HFFc6 (cell line): ENCODE measurements at places on chromosomes 6 and 20. TPM values are rescaled to one million over a fixed set of nuclear protein-coding genes. Genes with fewer than 3 reads are reported as not detected.
A peak's percentile ranks its signal among the peaks of the same experiment; 100 is the strongest.

CRISP3 gene
- not detected in 3 replicates for total RNA-seq

MYH7B gene
- total RNA-seq = 0.07 to 0.10 TPM in 2 of 3 replicates, not detected in the other

NKX2-2 gene
- 0.35 TPM in 1 of 3 replicates, not detected in the others for total RNA-seq

ZSCAN16 gene
- 1.6 and 1.7 TPM in 2 replicates for total RNA-seq

C20orf144 gene
- 0.13 to 0.23 TPM (median 0.19 TPM) in 3 replicates for total RNA-seq

BPIFB4 gene
- total RNA-seq = not detected in 3 replicates

MLIP gene
- total RNA-seq = not detected in 3 replicates

IRF4 gene
- total RNA-seq = not detected in 3 replicates

DST gene
- total RNA-seq = 252 to 348 TPM (median 306 TPM) in 3 replicates

BMP2 gene
- 0.05 TPM in 1 of 3 replicates, not detected in the others for total RNA-seq

DNA sequence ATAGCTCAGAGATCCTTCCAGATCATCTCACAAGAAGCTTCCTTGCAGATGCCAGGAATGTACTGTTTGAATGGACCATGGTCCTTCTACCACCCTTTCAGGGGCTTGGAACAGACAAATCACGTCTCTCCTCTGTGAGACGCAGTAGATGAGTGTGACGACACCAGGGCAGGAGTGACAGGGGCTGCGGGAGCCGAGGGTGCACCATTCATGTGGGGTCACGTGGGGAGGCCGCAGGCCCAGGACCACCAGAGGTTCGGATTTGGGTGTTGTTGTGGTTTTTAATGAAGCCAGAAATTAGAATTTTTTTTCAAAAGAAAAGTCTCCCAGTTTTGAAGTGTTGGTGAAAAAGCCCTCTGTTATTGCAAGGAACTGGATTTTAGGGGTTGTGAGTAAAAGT is 79.2 kb downstream of the PREX1 start:
- no peak overlapping the region for H3K4me3 ChIP-seq
- DNase-seq = no peak
- no peaks in the 10 kb centered on the region for H3K4me1 ChIP-seq
- no peak overlapping the region for H3K27ac ChIP-seq
- no peaks in the 10 kb centered on the region for H3K36me3 ChIP-seq
- H3K27me3 ChIP-seq = peaks cover 9% of the 10 kb centered on the region

DNA sequence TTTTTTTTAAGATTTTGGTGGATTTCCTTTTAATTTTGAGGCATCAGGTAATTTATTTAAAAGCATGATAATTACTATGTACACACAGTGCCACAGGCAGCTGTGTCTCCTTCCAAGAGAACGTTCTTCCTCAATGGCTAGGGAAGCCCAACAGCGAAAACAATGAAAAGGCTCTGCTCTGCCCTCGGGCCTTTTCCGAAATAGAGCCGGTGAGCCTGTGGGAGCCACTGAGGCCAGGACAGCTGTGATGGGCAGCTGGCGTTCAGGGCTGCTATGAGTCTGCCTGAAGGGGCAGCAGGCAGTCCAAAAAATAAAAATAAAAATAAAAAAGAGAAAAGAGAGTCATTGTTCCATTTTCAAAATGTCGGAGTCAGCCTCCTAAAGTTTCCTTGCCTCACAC is 443.8 kb downstream of the KIF16B start:
- H3K27me3 ChIP-seq = no peaks in the 10 kb centered on the region
- no peak for DNase-seq
- no peak overlapping the region for H3K4me3 ChIP-seq
- no peaks in the 10 kb centered on the region for H3K4me1 ChIP-seq
- no peaks in the 10 kb centered on the region for H3K36me3 ChIP-seq
- H3K27ac ChIP-seq = no peak overlapping the region

DNA sequence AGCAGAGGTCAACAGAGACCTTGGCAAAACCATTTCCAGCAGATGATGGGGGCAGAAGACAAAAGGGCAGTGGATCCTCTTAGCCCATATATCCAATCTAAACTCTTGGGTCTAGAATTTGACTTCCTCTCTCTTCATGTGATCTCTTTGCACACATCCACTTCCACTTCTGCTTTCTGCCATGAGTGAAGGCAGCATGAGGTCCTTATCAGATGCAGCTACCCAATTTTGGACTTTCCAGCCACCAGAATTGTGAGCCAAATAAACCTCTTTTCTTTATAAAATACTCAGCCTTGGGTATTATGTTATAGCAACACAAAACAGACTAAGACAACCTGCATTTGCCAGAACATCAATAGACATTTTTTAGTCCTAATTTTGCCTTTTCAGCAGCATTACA is 191.6 kb downstream of the ADAT2 start:
- H3K36me3 ChIP-seq = 0 out of 2 replicates have a peak, but pooled peaks cover 4% of the 10 kb centered on the region
- no peak for DNase-seq
- H3K27ac ChIP-seq = no peak overlapping the region
- H3K4me1 ChIP-seq = peaks cover 8% of the 10 kb centered on the region
- H3K4me3 ChIP-seq = no peak overlapping the region

DNA sequence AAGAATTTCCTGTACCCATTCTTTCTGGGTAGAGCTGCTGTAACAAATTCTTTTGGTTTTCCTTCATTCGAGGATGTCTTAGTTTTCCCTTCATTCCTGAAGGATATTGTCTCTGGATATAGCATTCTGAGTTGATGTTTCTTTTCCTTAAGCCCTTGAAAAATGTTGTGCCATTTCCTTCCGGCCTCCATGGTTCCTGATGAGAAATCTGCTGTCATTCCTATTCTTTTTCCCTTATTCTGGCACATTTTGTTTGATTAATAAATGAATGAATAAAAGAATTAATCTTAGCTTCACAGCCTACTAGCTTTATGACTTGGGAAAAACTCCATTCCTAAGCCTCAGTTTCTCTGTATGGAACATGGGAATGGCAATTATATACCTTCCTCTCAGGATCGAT is 173.1 kb downstream of the EYA2 start:
- H3K4me1 ChIP-seq = peaks cover 6% of the 10 kb centered on the region
- peaks cover 19% of the 10 kb centered on the region for H3K36me3 ChIP-seq
- DNase-seq = no peak
- H3K4me3 ChIP-seq = no peak overlapping the region
- peaks cover 7% of the 10 kb centered on the region for H3K27me3 ChIP-seq
- H3K27ac ChIP-seq = no peak overlapping the region

- H3K27ac ChIP-seq = no peak overlapping the region
- H3K4me1 ChIP-seq = no peaks in the 10 kb centered on the region
- H3K36me3 ChIP-seq = no peaks in the 10 kb centered on the region
Measured at GRCh38 chr6:127164036-127164435, 45.6 kb downstream of the RSPO3 start.

DNA sequence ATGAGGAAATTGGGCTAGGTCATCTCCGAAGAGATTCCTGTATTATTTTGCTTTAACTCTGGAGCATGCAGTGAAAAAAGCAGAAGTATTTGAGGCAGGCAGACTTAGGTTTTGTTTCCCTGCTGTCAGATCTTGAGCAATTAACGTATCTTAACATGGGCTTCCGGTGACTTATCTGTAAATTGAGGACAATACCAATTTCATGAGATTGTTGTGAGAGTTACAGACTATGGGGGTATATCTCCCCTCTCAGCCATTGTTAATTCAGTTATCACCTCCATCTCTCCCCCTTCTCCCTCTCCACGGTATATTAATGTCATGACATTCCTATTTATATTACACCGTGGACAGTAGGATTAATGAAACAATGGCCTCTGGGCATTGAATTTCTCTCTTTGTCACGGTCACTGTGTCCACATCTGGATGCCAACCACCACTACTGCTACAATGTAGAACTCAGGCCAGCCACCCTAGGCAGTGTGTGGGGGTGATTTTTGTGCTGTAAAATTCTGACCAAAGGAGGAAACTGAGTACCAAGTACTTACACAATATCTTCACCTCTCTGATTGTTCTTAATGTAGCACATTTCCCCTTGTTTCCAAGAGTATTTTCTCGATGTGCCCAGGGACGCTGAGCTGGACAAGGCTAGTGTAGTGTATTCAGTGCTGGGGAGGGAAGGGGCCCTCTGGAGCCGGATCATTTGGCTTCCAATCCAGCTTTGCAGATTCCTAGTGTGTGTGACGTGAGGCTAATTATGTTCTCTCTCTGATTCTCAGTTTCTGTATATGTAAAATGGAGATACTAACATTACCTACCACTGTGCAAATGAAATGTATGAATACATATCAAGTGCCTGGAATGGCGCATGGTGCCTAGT is 77.2 kb downstream of the GCNT2 start:
- H3K4me3 ChIP-seq = no peak overlapping the region; the same call in 1 of the 2 replicates
- H3K36me3 ChIP-seq = no peaks in the 10 kb centered on the region
- DNase-seq = no peak
- no peak overlapping the region; the same call in 1 of the 2 replicates for H3K27ac ChIP-seq
- peaks cover 52% of the 10 kb centered on the region for H3K4me1 ChIP-seq

DNA sequence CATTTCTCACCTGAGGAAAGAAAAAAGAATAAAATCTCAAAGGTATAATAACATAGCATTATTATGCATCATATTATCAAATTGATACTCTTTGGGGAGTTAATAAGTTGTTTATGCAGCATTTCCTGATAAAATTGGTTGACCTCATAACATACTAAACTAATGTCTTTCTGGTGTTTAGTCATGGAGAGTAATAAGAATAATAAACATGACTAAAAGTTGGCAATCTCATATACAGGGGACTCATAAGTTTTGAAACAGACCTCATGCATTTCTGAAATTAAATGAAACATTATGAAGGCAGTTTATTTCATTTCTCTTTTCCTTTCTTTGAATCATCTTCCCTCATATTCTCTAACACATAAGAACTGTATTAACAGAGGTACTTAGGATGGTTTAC is 60.5 kb upstream of the PRDM1 start:
- DNase-seq = no peak
- no peaks in the 10 kb centered on the region for H3K36me3 ChIP-seq
- H3K27ac ChIP-seq = 0 out of 2 replicates have a peak overlapping the region, but pooled peaks have one; percentile 21
- peaks cover 32% of the 10 kb centered on the region for H3K4me1 ChIP-seq
- H3K4me3 ChIP-seq = no peak overlapping the region

GRCh38 chr6:156720691-156721685 is 56.2 kb upstream of the ARID1B start:
- no peaks in the 10 kb centered on the region for H3K36me3 ChIP-seq
- H3K27me3 ChIP-seq = peaks cover under 1% of the 10 kb centered on the region
- peak overlapping the region; percentile 68 for H3K27ac ChIP-seq
- no peak for DNase-seq

DNA sequence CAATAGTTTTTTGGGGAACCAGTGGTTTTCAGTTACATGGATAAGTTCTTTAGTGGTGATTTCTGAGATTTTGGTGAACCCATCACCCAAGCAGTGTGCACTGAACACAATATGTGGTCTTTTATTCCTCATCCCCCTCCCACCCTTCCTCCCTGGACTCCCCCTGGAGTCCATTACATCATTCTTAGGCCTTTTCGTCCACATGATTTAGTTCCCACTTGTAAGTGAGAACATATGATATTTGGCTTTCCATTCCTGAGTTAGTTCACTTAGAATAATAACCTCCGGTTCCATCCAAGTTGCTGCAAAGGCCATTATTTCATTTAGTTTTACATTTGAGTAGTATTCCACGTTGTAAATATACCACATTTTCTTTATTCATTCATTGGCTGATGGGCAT is 28.3 kb downstream of the RPP40 start:
- no peak overlapping the region for H3K27ac ChIP-seq
- H3K36me3 ChIP-seq = peaks cover 16% of the 10 kb centered on the region
- peaks cover 17% of the 10 kb centered on the region; the same call in 1 of the 2 replicates for H3K4me1 ChIP-seq
- no peak for DNase-seq
- no peak overlapping the region for H3K4me3 ChIP-seq

- H3K27ac ChIP-seq = no peak within 1 kb of the TSS
- DNase-seq = no peak
- H3K4me3 ChIP-seq = no peak within 1 kb of the TSS
- no peaks in the 10 kb centered on the region for H3K36me3 ChIP-seq
Measured at GRCh38 chr20:64164123-64164836, at the start of gene MYT1. Gene MYT1, plus strand, starts transcription at chr20:64164452. Its CDS starts 34,410 bp downstream, at chr20:64198862.

DNA sequence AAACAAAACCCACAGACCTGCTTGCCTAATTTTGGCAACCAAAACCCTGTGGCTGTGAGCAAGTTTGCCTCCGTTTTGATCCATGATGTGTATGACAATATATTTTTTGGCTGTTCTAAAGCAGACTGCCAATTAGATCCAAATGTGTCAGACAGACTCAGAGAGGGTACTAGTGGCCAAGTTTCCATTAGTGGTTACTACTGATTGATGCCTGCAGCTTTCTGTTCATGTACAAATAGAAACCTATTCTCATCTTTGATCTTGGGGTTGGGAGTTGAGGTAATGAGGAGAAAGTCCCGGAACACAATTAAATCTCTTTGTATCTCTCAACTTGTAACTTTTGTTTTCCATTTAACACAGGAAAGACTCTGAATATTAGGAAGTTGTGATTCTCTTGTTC is 100.9 kb downstream of the RNF144B start:
- peaks cover 5% of the 10 kb centered on the region for H3K27me3 ChIP-seq
- no peak overlapping the region for H3K27ac ChIP-seq
- DNase-seq = no peak
- no peaks in the 10 kb centered on the region for H3K36me3 ChIP-seq
- H3K4me1 ChIP-seq = peaks cover 13% of the 10 kb centered on the region
- no peak overlapping the region for H3K4me3 ChIP-seq

DNA sequence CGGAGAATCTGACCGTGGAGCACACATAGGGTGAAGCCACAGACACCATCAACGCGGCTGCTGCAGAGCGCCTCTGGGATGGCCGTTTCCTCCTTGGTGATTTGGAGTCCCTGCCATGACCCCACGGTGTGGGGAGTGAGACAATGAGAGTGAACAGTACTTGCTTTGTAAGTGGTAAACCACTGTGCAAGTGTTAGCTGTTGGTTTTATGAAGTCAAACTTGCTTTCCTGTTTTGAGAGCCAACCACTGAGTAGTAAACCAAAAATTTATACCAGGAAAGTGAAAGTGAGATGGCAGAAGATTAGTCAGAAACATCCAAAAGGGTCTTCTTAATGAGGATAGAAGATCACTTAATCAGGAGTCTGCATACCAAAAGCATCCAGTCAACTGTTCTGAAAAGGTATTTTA is 160.7 kb downstream of the FOXC1 start:
- no peak overlapping the region for H3K4me3 ChIP-seq
- H3K36me3 ChIP-seq = no peaks in the 10 kb centered on the region
- peak; percentile 6 for DNase-seq
- peaks cover 58% of the 10 kb centered on the region for H3K4me1 ChIP-seq
- no peak overlapping the region for H3K27ac ChIP-seq

DNA sequence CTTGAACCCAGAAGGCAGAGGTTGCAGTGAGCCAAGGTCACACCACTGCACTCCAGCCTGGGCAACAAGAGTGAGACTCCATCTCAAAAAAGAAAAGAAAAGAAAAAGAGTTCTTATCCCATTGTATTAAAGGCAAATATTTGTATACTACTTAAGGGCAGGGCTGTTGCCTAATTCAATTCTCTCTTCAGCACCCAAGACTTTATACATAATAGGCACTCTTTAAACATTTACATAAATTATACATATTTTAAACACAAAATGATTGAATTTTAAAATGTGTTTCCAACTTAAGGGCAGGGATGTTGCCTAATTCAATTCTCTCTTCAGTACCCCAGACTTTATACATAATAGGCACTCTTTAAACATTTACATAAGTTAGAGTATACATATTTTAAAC is 424.3 kb upstream of the ARID1B start:
- no peak overlapping the region for H3K27ac ChIP-seq
- H3K27me3 ChIP-seq = no peaks in the 10 kb centered on the region
- no peak overlapping the region for H3K4me3 ChIP-seq
- DNase-seq = no peak
- no peaks in the 10 kb centered on the region for H3K36me3 ChIP-seq
